Activated naive CD8-positive, alpha-beta T cell treated with anti-CD3 and anti-CD28 coated beads, Interleukin-2, amount 50 U/mL, for 16 hours (primary cell): ENCODE measurements at places on chromosomes 5 and 9.
A peak's percentile ranks its signal among the peaks of the same experiment; 100 is the strongest.

GRCh38 chr9:33254211-33254610 is 10.3 kb downstream of the BAG1 start:
- DNase-seq = no peak

- DNase-seq = no peak
Measured at GRCh38 chr9:76478226-76478625, 19.2 kb downstream of the GCNT1 start.

DNA sequence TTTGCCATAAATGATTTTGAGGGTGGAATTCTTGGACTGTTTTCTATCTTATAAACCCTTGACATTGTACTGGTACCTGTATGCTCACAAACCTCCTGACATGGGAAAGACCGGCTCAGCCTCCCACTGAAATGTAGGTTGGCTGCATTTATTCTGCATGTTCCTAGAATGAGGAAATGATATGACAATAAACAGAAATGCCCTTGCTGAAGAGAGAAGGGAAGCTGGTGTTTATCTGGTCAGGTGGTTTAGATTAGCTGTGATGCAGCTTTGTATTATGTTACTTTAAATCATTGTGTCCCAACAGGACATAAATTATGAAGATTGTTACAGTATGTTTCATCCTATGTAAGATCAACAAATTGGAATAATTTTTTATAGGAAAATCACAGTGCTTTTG is 23.1 kb upstream of the CATSPER3 start:
- DNase-seq = no peak

GRCh38 chr5:40315126-40315525 is 364.6 kb upstream of the PTGER4 start:
- no peak for DNase-seq

- DNase-seq = no peak
Measured at GRCh38 chr9:127968700-127969383, 11.9 kb downstream of the EEIG1 start.

DNA sequence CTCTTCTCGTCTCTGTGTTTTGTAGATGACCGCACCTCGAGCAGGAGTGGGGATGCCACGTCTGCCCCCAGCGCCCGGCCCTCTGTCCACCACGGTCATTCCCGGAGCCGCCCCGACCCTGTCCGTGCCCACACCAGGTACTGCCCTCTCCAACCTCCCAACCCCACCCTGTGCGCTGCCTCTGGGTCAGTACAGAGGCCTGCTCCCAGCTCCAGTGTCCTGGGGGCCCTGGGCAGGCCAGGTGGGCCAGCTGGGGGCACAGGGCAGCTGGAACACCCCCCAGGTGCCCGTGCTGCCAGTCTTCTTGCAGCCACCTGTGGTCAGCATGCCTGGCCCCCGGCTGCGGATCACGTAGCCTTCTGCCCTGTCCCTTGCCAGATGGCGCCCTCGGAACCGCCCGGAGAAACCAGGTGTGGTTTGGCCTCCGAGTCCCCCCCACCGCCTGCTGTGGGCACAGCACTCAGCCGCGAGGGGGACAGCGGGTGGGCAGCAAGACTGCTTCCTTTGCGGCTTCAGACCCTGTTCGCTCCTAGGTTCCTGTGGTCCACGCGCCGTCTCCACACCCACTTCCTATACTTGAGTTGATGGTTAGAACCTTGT is 133.7 kb downstream of the WNK2 start:
- no peak for DNase-seq

DNA sequence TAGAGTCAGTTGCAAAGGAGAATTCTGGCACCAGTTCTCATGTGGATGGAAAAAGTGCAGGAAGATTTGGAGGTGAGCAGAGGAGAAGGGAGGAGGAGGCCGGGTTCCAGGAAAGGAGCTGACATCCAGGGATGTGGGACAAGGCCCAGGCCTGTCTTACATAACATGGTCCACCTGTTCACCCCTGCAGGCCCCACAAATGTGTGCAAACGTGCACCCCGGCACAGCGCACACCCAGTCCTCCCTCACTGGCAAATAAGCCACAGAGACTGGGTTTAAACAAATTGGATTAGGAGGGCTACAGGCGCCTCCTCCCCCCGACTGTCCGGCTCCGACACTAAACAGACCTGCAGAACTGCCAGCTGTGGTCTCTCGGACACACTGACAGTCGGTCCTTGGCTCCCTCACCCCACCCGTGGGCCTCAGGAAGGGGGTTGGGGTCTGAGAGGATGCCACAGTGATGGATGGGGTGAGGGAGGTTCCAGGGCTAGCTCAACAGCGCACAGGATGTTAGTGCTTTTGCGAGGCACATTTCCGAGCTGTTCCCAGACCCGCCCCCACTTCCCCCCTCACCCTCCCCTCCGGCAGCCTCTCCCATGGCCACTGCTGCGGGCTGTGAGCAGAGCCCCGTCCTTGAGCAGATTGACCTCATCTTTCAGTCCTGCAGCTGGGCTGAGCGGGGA is 43.4 kb upstream of the IL17B start:
- DNase-seq = no peak

GRCh38 chr9:127067603-127068220 is 54.7 kb downstream of the ANGPTL2 start:
- no peak for DNase-seq

DNA sequence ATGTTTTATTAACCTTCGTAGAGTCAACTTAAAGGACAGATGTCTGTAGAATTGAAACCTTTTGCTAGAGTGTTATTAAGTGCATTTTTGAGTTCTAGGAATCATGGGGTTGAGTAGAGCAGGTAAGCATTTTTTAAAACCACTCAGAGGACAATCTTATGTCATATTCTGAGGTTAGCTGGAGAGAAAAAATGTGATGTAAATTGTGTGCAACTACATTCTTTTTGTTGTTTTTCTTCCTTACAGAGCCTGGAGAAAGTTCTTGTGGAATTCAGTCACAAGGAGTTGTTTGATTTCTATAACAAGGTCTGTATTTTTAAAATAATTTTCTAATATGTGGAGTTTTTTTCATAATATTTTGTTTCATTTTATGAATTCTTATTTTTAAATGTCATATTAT is 206.4 kb downstream of the COMMD10 start:
- no peak for DNase-seq

- DNase-seq = no peak
Measured at GRCh38 chr5:17680737-17681136, 46.5 kb downstream of the TAF11L14 start.

- DNase-seq = no peak
Measured at GRCh38 chr5:142222866-142223558, 101.8 kb downstream of the SPRY4 start.

DNA sequence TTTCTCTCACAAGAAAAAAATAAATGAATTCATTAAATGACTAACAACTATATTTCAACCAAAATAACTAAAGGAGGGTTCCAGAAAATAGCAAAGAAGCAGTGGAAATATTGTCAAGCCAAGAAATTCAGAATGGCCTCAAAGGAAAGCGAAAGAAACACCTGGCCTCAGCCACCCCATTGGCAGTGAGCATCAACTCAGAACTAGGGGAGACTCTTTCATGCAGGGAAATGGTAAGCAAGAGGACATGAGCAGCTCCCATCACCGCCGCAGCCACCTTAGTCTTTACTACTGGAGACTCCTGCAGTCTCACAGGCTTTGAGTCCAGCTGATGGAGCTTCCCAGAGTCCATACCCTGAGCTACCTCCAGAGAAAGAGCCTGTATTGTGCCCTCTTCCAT is 343.9 kb upstream of the GRAMD2B start:
- no peak for DNase-seq

DNA sequence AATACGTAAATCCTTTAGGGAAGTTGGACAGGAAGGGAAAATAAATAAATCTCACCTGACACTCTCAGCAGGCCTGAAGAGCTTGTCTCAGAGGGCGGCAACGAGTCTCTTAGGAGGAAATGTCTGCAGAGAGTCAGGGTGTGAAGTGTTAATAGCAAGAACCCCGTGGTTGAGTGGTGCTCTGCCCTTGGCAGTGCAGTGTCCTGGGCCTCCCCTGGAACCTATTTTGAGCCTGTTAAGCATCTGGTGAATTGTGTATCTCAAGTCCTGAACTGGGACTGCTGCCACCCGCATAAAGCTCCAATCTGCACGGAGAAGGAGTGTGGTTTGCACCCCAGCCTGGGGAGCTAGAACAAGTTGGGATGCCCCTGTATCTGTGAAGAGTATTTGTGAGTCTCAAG is 211.8 kb downstream of the GOLPH3 start:
- no peak for DNase-seq

GRCh38 chr5:123203105-123203800 is 114.2 kb downstream of the PRDM6 start:
- no peak for DNase-seq

DNA sequence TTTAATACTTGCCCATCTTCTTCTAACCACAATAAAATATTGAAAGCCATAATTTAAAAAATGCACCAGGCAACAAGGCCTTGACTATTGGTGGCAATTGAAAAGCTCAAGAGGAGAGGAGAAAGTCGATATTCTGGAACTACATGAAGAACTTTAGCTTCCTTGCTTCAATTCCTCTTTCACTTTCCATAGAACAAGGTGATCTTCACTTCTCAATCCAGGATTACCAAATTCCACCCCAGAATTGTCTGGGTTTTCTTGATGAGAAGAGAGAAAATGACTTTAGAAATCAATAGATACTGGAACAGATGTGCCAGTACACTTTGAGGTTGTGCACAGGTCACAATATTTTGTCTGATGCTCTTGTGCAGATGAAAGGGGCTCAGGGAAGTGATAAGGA is 52.2 kb downstream of the PTCD2 start:
- DNase-seq = no peak

GRCh38 chr5:14810282-14810681 is 61.3 kb downstream of the ANKH start:
- DNase-seq = no peak

DNA sequence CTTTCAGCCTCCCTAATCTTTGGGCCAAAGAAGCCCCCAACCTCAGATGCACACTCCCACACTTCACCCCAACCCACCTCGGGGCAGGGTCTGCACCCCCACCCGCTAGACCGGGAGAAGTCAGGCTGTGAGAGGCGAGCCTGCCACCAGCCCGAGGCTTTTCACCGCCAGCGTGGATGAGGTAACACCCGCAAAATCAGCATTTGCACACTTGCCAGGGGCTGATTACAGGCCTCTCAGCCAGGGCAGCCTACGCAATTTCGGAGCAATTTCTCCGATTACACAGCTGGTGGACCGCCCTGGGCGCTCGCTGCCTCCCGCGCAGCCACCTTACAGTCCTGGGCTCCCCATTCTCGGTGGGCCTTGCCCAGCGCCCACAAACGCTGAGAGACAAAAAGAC is 68.5 kb downstream of the FOXD1 start:
- no peak for DNase-seq

DNA sequence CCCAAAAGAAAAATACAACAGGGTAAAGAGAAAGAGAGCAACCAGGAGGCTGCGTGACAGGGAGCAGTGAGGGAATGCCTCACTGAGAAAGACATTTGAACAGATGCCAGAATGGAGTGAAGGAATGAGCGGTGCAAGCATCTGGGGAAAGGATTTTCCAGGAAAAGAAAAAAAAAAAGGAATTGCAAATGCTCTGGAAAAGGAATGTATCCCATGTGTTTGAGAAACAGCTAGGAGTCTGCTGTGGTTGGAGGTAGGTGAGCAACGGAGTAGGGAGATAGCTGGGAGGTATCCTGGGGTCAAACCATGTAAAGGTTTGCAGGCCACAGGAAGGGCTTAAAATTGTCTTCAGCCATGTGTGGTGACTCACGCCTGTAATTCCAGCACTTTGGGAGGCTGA is 23.6 kb upstream of the CEMIP2 start:
- DNase-seq = no peak

GRCh38 chr9:134390537-134390936 is 64.3 kb downstream of the RXRA start:
- DNase-seq = peak; percentile 46

DNA sequence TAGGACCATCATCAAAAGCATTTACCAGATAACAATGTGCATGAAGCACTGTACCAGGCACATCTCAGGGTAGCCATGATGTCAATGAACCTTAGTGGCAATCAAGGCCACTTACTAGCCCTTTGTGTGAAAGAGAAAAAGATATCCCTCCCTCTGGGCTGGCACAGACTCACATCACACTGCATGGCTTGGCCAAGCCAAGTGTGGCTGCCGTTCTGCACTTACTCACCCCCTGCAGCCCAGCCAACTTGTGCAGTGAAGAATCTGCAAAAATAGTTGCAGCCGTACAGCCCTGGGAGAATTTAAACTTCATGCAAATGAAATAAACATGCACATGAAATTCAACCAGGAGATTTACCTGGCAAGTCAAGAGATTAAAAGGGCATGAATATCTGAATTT is 333.5 kb downstream of the DEPDC1B start:
- DNase-seq = no peak

GRCh38 chr5:128378196-128378595 is 159.8 kb downstream of the FBN2 start:
- DNase-seq = no peak

- no peak for DNase-seq
Measured at GRCh38 chr9:121326130-121326838, 43.8 kb downstream of the STOM start.

GRCh38 chr9:76034049-76034448 is 143.6 kb downstream of the PCSK5 start:
- DNase-seq = no peak

GRCh38 chr5:54673523-54674225 is 156.1 kb downstream of the SNX18 start:
- no peak for DNase-seq

DNA sequence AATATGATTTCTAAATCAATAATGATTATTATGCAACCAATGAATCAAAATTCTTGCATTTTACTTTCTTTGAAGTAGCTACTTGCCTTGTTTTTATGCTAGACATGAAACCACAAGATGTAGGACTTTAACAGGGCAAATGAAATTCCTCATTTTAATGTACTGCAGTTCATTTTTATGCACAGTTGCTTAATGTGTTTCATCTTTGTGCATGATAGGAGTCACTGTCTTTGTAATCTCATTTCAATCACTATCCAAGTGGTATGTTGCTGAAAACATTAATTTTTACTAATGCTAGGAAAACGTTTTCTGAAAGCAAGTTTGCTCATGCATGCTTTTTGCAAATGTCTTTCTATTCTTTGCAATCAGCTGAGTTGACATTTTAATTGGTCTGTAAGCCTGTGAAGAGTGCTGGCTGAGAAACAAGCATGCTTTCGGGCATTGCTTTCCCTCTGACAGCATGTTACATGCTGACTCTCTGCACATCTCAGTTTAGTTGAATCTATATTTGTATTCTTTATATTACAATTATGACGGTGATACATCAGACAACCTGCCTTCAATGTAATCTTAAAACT is 535.0 kb upstream of the CDH18 start:
- no peak for DNase-seq

DNA sequence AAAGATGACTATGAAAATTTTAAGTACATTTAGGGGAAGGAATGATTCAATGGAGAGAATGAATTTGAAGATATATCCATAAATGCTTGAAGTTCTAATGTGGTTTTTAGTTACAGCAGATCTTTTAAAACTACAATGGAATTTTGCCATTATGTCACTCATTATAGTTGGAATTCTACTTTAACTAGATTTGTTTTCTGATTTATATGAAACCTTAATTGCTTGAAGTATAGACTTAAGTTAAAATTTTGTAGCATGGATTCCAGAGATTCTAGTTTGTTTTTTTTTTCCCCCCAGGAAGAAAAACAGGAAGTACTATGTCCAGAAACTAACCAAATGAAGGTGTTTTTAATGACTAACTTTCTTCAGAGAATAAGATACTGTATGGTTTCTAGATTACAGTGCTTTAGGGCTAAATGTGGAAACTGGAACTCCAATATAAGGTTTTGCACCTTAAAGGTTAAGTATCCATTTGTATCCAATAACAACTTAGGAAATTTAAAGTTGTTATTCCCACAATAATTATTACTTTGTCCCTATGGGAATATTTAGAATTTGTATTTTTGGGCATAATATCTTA is 70.3 kb downstream of the ZSWIM6 start:
- DNase-seq = no peak

- DNase-seq = no peak
Measured at GRCh38 chr9:15961217-15961616, 408.4 kb downstream of the CCDC171 start.

GRCh38 chr5:28576022-28576421 is 1537.6 kb upstream of the CDH9 start:
- no peak for DNase-seq
